NCI-H2081 treated with DMSO at 0.1 percent for 48 hours (cell line): ENCODE measurements at places on chromosomes 16 and 17.

- DNase-seq, result peak; percentile 68
Measured at GRCh38 chr17:13182854-13183253, 165.0 kb upstream of the ELAC2 start.

DNA sequence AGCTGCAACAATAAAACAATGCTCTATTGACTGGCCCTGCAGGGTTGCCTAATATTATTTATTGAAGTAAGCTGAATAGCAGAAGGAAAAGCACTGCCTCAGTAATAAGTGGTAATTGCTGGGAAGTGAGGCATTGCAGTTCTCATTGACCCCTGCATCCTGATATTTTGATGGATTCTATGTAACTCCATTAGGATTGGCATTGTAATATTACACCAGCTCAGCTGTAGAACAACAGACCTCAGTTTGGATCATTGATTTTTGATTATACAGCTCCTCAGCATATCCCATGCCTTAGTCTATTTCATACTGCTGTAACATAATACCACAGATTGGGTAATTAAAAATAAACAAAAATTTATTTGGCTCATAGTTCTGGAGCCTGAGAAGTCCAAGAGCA is 650.6 kb upstream of the SALL1 start:
- DNase-seq, result no peak

- DNase-seq, result no peak
Measured at GRCh38 chr17:72345536-72345935, 224.7 kb downstream of the SOX9 start.

- DNase-seq, result no peak
Measured at GRCh38 chr16:17324451-17324850, 146.3 kb downstream of the XYLT1 start.

DNA sequence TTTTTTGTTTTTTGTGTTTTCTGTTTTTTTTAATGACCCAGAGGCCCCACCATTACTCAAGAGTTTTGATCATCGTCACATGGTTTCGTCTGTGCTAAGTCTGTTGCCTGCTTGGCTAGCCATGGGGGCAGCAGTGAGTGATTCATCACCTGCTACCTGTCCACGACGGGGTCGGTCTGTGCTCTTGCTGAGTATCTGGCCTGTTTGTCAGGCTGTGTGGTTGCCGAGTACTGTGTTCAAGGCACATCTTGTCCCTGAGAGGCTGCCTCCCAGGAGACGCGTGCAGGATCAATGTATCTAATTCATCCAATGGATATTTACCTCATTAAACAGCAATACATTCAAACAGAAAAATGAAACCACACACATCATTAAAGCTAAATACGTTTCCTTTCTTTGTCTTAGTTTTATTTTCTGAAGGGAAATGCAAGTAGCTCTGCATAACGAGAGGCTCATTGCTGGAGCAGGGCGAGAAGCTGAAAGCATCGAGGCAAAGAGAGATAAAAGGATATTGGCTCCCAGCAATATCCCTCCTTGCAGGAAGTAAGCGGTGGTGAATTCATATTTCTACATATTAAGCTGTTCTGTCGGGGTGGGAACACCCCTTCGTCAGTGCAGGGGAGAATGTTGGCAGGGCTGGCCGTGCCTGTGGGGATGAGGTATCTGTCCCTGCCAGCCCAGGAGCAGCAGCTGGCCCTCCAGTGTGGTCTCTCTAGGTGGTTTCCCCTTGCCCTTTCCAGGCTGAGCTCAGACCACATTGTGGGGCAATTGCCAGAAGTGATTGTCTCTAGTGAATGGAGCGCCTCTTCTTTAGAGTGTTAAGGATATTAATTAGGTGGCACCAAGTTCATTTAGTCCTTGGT is 166.2 kb upstream of the ASIC2 start:
- no peak for DNase-seq

DNA sequence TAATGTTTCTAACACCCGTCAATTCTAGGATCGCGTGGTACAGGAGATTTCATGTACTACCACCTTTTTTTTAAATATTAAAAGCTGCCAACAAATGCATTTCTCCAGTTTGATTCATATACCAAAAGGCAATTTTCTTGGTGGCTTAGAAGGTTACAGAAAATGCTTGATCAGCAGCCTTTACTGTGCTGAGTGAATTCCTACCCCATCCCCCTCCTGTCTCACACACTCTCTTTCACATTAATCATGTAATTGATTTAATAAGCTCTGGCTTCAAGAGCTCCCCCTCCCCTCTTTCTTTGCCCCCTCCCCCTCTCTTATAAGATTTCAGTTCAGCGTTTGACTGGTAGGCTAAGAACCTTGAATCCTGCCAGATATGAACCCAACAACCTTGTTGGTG is 110.5 kb downstream of the RBFOX1 start:
- DNase-seq, result no peak

DNA sequence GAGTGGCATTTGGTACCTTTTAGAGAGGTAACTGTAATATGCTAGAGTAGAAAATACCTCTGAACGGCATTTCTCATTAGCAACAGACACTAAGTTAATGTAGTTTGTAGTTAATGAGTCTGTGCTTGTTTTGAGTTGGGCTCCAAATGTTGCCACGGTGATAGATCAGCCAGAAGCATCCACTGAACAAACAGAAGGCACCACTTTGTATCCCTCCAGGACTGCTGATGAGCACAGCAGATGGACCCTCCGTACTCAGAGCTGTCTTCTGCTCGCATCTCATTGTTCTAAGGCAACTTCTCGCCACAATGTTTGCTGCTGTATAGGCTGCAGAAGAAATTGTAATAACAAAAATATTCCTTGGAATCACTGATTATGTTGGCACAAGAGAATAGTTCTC is 56.1 kb downstream of the TNRC6C start:
- no peak for DNase-seq

DNA sequence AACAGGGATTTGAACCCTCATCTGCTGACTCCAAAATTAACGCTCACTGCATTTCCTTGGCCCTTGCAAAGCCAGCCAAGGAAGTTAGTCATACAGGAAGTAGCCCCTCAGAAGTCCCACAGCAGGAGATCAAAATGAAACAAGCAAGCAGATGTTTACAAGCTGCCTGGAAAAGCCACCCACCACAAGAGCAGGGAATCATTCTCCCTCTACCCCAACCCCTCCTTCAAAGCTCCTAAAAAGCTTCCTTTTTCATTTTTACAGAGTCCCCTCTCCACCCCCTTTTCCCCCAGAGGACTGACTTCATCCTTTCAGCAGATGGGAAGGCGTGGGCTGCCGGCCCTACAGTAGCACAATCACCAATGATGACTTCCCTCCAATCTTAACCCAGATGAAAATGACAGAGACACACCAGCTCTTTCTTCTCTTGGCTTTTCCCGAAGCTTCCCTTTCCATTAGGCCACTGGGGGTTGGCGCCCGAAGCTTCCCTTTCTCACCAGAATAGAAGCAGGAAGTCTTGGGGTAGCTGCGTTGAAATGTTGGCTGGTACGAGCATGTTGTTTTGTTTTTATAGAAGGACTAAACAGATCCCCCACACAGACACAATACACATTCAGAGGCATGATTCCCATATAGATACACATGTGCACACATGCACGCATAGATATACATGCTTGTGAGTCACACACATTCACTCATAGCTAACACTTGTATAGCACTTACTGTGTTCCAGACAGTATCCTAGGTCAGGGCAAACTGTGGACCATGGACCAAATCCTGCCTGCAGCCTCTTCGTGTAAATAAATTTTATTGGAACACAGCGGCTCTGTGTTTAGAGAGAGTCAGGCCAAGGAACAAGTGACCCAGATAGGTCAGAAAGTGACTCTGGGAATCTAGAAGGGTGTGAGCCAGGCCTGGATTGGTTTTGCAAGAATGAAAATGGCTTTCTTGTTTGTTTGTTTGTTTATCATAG is 17.4 kb downstream of the ITPRIPL2 start:
- no peak for DNase-seq

DNA sequence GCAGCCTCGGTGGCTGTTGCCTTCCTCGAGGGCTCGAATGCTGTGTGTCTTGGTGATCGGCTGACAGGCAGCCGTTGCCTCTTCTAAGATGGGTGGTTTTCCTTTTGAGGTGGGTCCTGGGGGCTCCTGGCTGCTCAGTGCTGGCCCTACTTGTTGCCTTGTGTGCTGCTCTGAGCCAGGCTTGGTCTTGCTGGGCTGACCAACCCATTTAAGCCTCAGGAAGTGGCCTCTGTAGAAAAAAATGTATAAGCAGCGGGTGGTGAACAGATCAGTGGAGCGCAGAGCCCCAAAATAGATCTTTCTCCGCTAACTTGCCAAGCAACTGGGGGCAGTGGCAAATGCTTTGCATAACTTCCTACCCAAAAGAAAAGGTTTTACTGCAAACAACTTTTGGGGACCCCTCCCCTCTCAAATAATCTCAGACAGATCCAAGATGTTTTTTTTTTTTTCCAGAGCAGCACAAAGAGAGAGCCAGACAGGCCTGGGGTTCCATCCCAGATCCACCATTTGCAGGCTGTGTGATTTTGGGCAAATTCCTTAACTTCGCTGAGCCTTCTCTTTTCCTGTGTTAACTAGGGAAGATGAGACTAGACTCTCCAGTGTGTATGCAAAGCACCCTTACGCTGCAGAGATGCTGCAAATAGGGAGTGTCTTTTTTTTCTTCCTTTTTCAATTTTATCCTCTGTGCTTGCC is 42.5 kb downstream of the PLCG2 start:
- no peak for DNase-seq

- DNase-seq, result no peak
Measured at GRCh38 chr16:51137097-51137496, 14.0 kb downstream of the SALL1 start.

DNA sequence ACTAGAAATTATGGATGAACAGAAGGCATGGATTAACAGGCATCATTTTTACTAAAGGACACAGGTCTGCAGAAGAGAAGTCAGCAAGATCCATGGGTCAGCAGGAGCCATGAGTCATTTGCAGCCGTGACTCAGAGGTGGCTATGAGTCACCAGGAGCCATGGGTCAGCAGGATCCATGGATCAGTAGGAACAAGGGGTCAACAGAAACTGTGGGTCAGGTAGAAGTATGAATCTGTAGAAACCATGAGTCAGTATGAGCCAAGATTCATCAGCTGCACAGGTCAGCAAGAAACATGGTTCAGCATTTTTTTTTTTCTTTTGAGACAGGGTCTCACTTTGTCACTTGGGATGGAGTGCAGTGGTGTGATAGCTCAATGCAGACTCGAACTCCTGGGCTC is 58.2 kb upstream of the HS3ST4 start:
- no peak for DNase-seq

DNA sequence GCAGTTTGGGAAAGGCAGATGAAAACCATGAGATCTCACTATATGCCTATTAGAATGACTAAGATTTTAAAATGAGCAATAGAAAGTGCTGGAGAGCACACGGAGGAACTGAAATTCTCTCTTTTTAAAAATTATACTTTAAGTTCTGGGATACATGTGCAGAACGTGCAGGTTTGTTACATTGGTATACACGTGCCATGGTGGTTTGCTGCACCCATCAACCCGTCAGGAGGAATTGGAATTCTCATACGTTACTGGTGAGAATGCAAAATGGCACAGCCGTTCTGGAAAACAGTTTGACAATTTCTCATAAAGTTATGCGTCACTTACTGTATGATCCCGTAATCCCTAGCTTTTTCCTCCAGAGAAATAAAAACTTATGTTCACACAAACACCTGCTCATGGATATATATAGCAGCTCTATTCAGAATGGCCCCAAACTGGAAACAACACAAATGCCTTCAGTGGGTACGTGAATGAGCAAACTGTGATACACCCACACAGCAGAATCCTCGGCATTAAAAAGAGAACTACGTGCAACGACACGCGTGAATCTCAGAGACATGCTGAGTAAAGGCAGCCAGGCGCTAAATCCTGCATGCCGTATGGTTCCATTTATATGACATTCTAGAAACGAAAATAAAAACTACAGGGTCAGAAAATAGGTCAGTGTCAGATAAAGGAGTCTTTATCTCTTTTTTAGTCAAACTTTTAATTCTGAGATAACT is 11.8 kb downstream of the PIK3R6 start:
- no peak for DNase-seq

GRCh38 chr16:733382-734207 is 6.7 kb downstream of the HAGHL start:
- DNase-seq, result no peak

DNA sequence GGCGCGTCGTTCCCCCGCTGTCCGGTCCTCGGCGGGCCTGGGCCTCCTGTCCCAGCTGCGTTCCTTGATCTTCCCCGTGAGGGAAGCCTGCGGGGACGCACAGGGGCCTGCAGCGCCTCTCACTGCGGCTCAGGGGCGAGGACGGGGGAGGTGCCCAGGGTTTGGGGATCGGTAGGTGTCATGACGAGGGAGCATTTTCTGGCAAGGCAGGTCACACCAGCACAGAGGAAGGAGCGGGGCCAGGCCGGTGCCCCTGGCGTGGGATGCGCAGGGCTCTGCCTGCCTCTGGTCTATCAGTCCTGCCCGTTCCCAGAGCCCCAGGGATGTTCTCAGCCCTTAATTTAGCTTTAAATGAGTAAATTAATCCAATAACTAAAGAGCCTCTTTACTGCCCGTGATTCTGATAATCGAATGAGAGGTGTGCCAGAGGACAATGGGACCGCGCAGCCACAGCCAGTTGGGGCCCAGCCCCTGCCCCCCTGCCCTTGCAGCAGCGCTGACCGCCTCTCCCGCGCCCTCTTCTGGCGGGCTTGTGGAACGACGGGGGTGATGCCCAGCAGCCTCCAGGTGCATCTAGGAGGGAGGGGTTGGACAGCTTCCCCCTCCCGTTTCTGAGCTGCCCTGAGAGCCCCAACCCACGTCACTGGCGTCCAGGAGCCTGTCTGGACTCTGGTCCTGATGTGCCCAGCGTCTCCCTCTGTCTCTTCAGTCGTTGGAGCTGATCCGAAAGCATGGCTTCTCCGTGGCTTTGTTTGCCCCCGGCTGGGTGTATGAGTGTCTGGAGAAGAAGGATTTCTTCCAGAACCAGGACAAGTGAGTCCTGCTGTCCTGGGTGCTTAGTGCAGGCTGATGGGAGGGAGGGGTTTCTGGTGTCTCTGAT is 7.9 kb downstream of the ENGASE start:
- no peak for DNase-seq

- no peak for DNase-seq
Measured at GRCh38 chr17:28613931-28614381, at the start of gene RSKR. TSS of gene RSKR (minus strand) at chr17:28614185. CDS start at chr17:28614161, 24 bp downstream.

- DNase-seq, result no peak
Measured at GRCh38 chr17:36791150-36791941, 145.9 kb upstream of the LHX1 start.

DNA sequence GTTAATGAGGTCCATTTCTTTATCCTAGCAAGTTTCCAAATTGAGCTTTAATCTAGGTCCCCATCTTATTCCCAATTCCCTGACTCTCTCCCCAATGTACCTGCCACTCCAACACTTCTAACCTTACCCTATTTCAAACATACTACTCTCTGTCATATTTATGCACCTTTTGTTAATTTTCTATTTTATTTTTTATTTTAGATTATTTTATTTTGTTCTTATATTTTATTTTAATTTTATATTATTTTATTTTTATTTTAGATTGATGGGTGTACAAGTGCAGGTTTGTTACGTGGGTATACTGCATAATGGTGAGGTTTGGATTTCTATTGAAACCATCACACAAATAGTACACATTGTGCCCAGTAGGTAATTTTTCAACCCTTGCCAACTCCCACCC is 333.9 kb upstream of the ERCC4 start:
- no peak for DNase-seq
